ENCODE measurements at places on chromosomes 5 and 9.

DNA sequence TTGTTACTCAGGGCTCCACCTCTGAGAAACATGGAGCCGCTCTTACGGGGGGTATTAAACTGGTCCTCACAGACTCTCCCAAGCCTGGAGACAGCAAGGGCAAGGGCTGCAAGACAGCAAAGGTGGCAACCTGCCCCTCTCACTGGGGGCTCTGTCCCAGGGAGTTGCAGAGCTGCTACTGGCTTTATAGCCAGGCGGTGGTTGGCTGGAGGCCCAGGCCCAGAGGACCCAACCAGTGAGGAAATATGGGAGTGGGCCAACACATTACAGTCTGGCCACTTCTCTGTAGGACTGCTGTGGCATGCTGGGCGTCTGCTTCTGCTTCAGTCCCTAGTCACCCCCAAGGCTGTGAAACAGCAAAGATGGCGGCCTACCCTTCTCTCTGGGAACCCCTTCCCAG, 597.2 kb downstream of the LRRC70 start:
- DNase-seq, result no peak

DNA sequence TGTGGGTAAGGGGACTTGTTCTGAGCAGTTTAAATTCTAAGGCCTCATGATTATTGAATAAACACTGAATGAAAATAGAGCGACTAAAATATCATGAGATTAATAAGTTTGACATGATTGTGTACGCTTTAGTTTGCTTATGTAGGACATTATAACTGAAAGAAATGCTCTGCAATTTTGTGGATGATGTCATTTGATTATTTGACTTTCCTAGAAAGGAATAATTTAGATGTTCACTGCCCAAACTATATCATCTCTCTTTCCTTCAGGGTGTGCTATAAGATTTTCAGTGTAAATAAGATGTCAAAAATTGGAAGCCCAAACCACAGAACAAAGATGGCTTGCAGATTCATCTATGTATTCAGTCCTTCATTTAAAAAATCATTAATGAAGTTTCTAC, 115.7 kb upstream of the MTAP start:
- no peak for DNase-seq

DNA sequence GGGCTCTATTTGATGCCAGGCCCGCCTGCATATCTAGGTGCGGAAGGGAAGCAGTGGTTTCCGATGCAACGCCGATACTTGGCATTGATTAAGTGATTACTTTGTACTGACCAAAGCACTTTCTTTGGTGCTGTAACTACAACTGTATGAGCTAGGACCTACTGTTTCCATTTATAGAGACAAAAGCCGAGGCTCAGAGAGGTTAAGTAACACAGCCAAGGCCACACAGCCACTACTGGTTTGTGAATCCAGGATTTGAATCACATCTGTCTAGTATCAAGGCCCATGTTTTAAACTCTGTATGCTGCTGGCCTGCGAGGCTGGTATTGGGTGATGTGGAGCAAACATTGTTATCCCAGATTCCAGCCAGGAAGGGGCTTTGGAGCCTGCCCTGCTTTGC, 41.4 kb downstream of the MVB12B start:
- DNase-seq, result no peak

DNA sequence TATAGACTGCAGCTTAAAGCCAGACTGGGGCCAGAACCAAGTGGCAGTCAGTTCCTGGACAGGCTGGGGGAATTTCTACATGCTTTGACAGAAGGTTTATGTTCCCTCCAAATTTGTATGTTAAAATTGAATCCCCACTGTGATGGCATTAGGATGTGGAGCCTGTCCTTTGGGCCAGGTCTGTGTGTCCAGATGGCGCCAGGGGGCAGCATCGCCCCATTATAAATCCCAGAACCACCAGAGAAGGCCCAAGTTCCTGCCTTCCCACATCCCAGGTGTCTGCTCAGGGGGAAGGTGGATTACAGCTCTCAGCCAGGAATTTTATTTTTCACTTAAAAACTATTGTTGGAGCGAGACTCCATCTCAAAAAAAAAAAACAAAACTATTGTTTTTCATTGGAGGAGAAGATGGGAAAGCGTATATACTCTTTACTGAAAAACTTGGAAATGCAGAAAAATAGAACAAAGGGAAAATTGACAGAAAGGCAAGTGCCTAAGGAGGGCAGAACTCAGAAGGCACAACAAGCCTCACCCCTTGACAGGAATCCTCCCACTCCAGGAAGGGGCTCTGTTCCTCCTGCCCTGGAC, 5.0 kb downstream of the IL3 start:
- DNase-seq, result peak; percentile 79

DNA sequence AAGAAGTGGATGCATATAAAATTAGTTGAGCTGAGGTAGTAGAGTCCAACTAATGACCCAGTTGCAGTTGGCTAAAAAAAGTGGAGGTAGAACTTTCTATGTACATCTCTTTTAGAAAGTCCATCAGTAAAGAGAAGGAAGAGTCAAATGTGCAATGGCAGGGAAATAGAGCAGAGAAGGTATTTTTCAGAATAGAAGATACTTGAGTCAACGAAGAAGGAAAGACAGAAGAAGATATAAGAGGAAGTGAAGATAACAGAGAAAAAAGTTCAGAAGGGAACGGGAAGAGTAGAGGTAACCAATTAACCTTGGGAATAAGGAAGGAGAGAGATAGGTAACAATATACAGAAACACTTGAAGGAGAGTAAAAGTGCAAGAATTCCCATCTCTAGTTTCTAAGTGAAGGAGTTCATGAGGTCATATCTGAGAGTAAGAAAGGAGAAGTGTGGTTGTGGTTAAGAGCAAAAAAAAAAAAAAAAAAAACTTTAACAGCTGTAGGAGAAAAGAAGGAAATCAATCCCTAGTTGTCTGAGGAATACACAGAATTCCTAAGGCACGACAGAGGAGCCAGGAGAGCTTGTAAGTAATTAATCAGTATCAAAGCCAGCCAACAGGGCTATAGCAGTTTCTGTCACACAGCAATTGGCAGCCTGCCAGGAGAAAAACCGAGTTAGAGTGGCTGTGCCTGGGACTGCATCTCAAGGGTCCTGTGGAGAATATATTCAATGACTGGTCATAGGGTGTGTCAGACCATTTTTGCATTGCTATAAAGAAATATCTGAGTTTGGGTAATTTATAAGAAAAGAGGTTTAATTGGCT, 61.0 kb downstream of the ARL15 start:
- no peak for DNase-seq
